ENCODE measurements at places on chromosomes 7 and 10.

- DNase-seq, result peak; percentile 63
Measured at GRCh38 chr7:44286618-44287487, 38.5 kb downstream of the CAMK2B start.

DNA sequence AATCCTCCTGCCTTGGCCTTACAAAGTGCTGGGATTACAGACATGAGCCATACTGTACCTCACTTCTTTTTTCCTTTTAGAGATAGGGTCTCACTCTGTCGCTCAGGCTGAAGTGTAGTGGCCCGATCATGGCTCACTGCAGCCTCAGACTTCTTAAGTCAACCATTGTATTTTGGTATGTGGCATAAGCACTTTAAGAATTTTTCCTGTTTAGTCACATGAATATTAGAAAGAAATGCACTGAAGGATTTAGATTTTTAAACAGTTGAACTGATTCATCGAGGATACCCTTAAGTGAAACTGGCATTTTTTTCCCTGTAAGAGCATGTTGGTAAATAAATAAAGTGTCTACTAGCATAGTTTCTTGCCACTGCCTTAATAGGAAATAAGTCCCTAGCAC is 319.3 kb upstream of the CACNA2D1 start:
- no peak for DNase-seq

GRCh38 chr7:30171766-30172447 is 37.1 kb downstream of the MTURN start:
- DNase-seq, result no peak

GRCh38 chr10:63825766-63826165 is 304.6 kb downstream of the REEP3 start:
- DNase-seq, result no peak

DNA sequence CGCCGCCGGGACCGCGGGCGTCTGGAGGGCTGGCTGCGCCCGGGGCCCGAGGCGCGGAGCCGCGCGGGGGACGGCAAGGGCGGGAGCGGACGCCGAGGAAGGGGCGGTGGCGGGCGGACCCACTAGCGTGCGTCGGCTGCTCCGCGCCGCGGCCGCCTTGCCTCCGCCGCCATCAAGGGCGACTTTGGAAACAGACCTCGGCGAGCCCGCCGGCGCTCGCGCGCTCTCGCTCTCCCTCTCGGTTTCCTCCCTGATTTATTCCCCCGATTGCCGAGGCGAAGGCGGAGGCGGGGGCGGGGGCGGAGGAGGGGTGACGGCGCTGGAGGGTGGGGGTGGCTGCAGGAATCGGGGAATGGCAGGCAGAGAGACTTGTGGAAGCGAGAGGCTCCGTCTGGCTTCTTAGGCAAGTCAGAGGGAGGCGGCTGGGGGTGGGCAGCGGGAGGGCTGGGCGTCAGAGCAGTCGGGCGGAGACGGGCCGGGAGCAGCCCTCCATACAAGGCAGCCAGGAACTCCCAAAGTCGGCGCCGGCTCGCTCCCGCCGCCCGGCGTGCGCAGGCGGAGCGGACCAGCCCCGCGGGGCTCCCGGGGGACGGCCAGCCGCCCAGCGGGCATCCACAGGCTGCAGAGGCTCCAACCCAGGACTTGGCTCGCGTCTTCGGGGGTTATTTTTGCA is at the start of gene CACNA2D1:
Gene CACNA2D1 (minus strand): TSS at position 231 of the 673 bp plus-strand sequence.
- DNase-seq, result peak; percentile 68

DNA sequence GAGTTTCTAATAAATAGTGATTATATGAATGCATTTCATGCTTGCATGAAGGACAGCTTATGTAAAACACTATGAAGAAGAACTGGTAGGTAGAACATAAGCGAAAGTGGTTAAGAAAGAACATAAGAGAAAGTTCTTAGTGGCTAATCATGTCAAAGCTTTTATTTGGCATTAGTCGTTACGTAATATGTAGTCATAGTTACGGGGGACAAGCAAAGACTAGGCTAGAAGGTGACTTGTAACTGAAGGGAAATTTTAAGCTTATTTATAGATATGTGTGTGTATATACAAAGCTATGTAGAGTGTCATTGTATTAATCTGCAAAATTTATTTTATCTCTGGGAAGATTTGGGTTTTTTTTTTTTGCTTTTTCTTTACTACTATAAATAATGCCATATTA is 36.9 kb downstream of the CAPZA2 start:
- DNase-seq, result peak; percentile 61

GRCh38 chr10:29039677-29040189 is 249.1 kb upstream of the LYZL1 start:
- DNase-seq, result no peak

DNA sequence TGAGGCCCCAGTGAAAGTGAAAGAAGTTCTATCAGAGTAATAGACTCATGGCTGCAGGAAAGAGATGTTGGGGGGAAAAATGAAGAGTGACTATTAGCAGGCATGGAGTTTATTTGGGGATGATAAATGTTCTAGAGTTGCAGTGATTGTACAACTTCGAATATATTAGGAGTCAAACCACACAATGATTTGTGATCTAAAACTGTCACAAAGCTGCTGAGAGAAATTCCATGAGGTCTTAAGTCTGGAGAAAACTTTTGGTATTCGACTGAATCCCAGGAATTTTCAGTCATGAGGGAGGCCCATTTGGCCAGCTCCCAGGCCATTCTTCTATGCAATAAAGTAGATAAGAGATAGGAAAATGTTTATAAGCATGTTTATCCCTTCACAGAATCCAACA is 55.9 kb upstream of the UNC5B start:
- no peak for DNase-seq

DNA sequence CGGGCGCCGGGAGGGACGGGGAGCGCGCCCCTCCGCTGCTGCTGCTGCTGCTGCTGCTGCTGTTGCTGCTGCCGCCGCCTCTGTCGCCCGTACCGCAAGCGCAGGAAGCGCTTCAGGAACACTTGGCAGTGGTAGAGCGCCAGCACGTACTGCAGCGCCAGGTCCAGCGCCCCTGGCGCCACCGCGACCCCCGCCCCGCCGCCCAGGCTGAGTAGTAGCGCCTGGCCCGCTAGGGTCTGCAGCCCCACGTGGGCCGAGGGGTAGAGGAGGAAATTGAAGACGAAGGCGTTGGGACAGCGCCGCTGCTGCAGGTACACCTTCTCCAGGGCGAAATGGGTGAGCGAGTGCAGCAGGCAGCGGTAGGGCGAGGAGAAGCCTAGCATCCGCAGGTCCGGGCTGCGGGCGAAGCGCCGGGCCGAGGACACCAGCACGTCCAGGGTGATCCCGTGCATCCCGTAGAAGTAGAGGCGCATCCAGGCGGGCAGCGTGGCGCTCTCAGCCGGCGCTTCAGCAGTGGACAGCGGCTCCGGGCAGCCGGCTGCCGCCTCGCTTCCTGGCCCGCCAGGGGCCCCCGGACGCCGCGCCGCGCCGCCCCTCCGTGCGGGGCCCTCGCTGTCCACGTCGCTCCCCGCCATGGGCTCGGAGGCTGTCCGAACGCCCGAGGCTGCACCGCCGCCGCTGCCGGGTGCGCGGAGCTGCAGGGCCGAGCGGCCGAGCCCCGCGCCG is at the start of gene TMEM229A:
Gene TMEM229A (minus strand): TSS at position 699 of the 726 bp plus-strand sequence. CDS start 64 bp downstream, at position 635.
- no peak for DNase-seq

- DNase-seq, result no peak
Measured at GRCh38 chr7:46461334-46461777, 540.3 kb upstream of the IGFBP3 start.

All from NB4 (cell line).